ENCODE measurements at places on chromosomes 6 and 20.
A peak's percentile ranks its signal among the peaks of the same experiment; 100 is the strongest.

DNA sequence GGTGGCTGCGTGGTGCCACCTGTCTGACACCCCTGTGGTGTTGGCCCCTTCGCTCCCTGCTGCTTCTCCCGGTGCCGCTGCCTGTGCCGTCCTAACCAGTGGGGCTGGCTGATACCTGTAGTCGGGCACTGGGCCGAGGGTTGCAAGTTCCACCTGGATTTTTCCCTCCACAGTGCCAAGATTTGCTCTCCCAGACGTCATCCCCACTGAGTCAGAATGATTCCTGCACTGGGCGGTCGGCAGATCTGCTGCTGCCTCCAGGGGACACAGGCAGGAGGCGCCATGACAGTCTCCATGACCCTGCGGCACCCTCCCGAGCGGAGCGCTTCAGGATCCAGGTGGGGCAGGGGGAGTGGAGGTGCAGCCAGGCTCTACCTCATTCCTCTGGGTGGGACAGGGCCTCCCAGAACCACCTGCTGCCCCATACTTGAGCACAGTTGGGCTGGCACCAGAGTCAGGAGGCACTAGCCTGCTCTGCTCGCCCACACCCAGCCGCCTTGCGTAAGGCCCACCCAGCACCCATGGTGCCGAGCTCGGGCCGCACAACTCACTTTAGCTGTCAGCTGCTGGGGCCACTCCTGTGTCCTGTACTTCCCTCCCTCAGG, 60.2 kb downstream of the TCP11 start:
- DNase-seq: no peak

- peak; percentile 16 for DNase-seq
Observed at GRCh38 chr6:119347466-119348095, 2.0 kb downstream of the MAN1A1 start.

GRCh38 chr20:45919542-45920399, 7.8 kb upstream of the PLTP start:
- DNase-seq: no peak

GRCh38 chr6:38271081-38271480, 368.6 kb downstream of the BTBD9 start:
- no peak for DNase-seq

- DNase-seq: no peak
Observed at GRCh38 chr6:56949265-56949664, 5.6 kb upstream of the BEND6 start.

DNA sequence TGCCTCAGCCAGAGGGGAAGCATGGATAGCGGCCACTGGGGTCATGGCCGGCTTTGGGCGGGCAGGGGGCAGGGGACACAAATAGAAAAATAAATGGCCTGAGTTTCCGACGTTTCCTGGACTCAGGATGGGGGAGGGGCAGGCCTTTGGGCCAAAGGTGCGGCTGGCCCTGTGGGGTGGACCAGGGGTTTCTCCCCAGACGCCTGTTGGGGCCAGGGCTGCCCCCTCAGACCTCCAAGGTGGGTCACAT, 6.4 kb upstream of the TCEA2 start:
- no peak for DNase-seq

GRCh38 chr6:77470983-77471382, 7.7 kb upstream of the HTR1B start:
- DNase-seq: no peak

DNA sequence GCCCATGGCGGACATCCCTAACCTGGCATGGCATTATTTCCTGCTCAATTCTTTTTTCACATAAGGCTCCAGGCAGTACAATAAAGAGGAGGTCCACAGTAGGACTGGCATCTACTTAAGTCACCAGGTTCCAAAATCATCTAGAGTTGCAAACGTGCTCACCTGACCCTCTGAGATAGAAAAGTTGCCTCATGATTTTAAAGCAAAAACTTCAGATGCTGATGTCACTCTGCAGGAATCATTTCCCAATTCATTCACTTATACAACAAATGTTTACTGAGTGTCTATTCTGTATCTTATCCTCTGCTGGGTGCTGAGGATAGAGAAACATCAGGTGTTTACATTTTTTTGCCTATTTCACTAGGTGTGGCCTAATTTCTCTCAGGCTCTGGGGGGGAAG, 2.2 kb downstream of the ADGRF4 start:
- DNase-seq: no peak

DNA sequence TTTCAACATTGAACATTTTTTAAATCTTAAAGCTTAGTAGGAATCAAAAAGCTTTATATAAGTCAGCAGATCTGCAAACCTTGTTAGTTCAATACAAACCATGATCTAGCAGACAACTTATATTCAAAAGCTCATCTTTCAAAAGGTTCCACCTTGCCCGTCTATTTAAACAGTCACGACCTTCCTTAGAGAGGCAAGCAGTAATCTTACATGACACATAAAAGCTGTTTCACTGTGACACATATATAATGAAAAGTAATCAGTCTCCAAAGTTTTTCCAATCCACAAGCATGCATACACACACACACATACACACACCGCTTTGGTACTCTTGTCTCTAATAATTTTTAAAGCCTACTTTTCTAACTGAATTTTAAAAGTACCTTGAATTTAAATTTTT, 12.9 kb downstream of the SOD2 start:
- DNase-seq: no peak

- DNase-seq: no peak
Observed at GRCh38 chr6:135412761-135413160, 84.8 kb downstream of the AHI1 start.

GRCh38 chr20:33719277-33719988, 677 bp downstream of the PXMP4 start:
- no peak for DNase-seq

DNA sequence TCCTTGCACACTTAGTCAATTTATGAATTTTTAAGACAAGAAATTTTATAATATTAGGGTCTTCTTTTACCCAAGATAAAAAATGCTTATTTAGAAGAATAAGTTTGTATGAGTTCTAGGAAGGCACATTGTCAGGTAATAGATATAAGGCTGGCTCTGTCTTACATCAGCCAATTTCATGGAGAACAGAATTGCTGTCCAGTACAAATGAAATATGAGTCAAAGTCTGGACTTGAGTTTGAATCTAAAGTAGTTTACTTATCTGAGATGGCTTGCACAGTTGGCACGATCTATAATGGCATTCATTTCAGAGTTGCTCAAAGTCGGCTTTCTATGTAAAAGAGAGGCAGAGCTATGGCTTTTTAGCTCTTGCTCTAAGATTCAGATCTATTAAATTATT, 228.2 kb downstream of the KCNQ5 start:
- DNase-seq: no peak

- DNase-seq: no peak
Observed at GRCh38 chr6:132819405-132820161, 5.2 kb downstream of the RPS12 start.

DNA sequence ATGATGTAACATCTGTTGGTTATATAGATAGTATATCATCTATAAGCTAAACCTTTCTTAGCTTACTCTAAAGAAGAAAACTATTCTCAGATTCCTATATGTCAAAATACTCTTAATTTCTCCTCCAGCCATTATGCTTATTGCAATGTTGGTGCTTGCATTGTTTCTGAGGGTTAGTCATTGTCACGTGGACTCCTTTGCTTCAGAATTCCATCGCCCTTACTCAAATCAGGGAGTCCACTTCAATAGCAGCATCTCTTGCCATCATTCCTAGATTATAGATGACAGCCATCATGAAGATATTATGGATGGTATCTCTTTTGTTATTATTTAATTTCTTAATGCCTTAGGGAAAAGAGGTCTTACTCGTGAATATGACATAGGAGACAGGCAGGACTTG, 776.1 kb downstream of the TENT5A start:
- no peak for DNase-seq

DNA sequence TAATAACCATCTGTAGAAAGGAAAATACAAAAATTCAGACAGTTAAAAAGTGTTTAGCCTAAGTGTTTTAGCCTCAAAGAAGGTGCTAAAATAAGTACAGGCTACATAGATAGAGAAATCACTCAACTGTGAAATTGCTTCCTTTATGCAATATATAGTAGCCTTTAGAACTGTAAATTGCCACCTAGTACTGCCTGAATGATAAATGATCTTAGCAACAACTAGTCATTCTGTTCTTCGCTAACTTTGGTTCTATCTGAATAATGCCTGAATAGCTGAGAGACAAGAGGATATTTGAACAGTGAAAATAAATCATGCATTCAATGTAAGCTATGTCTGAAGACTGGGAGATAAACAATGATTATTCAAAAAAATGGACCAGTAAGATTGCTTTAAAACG, 603.3 kb upstream of the PTCHD4 start:
- DNase-seq: peak; percentile 63

GRCh38 chr6:52929321-52930164, 20.0 kb upstream of the GSTA3 start:
- peak; percentile 69 for DNase-seq

DNA sequence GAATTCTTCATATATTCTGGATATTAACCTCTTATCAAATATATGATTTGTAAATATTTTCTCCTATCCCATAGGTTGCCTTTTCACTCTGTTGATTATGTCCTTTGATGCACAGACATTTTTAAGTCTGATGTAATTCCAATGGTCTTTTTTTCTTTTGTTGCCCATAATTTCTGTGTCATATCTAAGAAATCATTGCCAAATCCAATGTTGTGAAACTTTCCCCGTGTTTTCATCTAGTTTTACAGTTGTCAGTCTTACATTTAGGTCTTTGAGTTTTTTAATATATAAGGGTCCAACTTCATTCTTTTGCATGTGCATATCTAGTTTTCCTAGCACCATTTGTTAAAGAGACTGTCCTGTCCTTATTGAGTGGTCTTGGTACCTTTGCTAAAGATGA, 111.5 kb downstream of the SESN1 start:
- no peak for DNase-seq

GRCh38 chr6:69005199-69005598, 370.1 kb downstream of the ADGRB3 start:
- no peak for DNase-seq

- DNase-seq: no peak
Observed at GRCh38 chr6:44487002-44487401, 99.5 kb downstream of the CDC5L start.

- DNase-seq: no peak
Observed at GRCh38 chr6:36326356-36326995, 10.2 kb downstream of the BNIP5 start.

DNA sequence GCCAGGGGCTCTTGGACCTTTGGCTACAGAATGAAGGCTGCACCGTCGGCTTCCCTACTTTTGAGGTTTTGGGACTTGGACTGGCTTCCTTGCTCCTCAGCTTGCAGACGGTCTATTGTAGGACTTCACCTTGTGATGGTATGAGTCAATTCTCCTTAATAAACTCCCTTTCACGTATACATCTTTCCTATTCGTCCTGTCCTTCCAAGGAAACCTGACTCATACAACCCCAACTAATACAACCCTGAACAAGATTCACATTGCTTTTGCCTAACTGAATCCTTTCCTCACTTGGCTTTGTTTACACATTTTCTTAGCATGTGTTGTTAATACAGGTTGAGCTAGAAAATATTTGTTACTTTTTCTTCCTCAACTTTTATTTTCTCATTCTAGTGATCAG, 21.9 kb downstream of the TBXT start:
- no peak for DNase-seq

DNA sequence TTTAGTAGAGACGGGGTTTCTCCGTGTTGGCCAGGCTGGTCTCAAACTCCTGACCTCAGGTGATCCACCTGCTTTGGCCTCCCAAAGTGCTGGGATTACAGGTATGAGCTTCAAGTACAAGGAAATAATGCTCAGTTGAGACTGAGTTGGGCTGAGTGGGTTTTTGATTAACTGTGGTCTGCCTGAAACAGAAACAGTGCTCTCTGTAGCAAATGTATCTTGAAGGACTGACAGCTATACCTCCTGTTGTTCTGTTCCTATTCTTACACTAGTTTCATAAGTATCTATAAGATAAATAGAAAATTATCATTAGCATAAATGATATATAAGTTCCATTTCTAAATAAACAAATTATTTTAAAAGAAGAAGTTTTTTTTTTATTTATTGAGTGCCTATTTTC, 142.8 kb upstream of the PTPRK start:
- DNase-seq: no peak

DNA sequence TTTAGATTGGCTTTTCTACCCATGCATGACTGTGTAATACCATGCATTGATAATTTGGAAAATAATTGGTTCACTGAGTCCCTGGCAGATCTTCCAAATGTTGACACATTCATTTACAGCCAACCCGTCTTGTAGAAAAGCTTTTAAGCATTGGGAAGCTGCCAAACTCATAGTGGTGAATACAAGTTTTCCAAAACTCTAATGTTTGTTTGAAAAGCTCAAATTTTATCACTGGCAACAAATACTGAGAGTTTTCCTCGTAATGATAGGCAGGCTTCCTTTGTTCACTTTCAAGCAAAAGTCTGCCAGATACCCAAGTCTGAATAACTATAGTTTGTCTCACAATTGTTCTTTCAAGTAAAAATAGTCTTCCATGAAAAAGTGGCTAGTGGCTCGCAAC, 143.0 kb downstream of the FIG4 start:
- DNase-seq: peak; percentile 46

DNA sequence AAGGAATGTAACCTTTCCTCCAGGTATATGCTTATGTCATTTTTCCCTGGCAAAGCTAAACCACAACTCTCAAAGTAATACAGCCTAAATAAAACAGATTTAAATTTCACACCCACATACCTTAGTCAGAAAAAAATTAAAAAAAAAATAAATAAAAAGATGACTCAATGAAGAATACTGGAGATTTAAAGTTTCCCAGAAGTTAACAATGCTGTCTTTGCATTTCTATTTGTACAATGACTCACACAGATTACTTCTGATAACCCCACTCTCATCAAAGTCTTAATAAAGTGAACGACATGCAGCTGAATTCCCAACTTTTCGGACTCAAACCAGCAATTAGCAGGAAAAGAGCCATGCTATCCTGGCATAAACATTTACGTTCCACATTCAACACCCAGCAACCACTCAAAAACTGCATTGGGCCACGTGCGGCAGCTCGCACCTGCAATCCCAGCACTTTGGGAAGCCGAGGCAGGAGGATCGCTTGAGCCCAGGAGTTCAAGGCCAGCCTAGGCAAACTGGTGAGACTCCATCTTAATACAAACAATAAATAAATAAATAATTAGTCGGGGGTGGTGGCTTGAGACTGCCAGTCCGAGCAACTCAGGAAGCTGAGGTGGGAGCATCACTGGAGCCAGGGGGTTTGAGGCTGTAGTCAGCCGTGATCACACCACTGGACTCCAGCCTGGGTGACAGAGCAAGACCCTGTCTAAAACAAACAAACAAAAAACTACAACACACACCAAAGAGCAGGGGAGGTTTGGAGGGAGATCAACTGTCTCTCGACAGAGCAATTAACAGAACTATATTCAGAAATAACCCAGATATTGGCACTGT, 130.5 kb downstream of the WDR27 start:
- no peak for DNase-seq

All from NCI-H2081 (cell line).